ENCODE measurements at places on chromosomes 5 and 9. TPM values are rescaled to one million over a fixed set of nuclear protein-coding genes. Genes with fewer than 3 reads are reported as not detected.
A peak's percentile ranks its signal among the peaks of the same experiment; 100 is the strongest.

DNA sequence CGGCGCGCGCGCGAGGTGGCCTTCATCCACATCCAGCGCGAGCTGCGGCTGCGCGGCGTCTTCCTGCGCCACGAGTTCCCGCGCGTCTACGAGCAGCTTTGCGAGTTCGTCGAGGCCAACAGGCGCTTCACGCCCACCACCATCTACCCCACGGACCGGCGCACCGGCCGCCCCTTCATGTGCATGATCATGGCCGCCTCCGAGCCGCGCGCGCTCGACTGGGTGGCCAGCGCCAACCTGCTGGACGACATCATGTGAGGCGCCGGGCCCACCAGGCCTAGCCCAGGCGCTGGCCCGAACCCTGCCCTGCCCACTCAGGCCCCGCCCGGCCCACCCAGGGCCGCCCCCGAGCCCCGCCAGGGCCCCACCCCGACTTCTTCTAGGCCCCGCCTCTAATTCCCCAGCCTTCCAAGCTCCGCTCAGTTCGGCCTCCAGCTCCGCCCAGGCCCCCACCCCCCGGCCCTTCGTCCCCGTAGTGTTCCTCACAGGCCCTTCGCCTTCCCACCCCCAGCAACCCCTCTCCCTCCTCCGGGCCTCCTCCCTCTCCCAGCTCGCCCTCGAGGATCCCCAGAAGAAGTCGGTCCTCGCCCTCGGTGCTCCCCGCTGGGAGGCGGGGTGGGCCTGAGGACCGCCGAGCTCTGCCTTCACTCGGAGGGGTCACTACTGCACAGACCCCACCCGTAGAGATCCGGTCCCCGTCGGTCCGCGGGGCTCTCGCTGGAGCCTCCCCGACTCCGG, 2.0 kb upstream of the PHPT1 start:
- peak overlapping the region; percentile 93 for H3K4me3 ChIP-seq
- DNase-seq: peak; percentile 95
- H3K4me1 ChIP-seq: peaks cover 8% of the 10 kb centered on the region
- peaks cover 10% of the 10 kb centered on the region for H3K36me3 ChIP-seq
- H3K27ac ChIP-seq: peak overlapping the region; percentile 89
- no peaks in the 10 kb centered on the region for H3K27me3 ChIP-seq

- no peak for DNase-seq
- H3K27ac ChIP-seq: no peak overlapping the region
- H3K36me3 ChIP-seq: peaks cover 19% of the 10 kb centered on the region
- H3K4me3 ChIP-seq: no peak overlapping the region
Measured at GRCh38 chr5:131384616-131385214, 120.9 kb downstream of the CDC42SE2 start.

DNA sequence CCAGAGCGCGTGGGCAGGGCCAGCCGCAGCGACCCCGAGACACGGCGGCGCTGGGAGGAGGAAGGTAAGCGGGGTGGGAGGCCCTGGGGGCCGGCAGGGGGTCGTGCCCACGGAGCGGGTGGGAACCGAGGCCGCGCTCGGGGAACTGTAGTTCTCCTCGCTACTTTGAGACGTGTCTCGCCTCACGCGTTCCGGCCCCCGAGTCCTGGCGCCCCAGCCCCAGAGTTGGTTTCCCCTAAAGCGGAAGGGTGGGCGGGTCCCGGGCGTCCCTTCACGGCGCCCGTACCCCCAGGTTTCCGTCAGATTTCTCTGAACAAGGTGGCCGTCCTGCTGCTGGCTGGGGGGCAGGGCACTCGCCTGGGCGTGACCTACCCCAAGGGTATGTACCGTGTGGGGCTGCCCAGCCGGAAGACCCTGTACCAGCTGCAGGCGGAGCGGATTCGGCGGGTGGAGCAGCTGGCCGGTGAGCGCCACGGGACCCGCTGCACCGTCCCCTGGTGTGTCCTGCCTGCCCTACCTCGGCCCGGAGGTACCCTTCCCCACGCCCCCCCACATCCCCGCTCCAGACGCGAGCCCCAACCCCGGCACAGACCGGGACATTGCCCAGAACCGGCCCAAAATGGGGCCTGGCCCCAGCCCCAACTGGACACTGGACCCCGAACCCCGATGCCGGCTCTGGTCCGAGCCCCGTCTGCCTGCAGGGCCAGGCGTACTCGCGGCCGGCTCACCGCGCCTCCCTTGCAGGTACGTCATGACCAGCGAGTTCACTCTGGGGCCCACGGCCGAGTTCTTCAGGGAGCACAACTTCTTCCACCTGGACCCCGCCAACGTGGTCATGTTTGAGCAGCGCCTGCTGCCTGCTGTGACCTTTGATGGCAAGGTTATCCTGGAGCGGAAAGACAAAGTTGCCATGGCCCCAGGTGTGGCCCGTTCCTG, 709 bp downstream of the UAP1L1 start:
- H3K27me3 ChIP-seq: peaks cover 37% of the 10 kb centered on the region
- H3K27ac ChIP-seq: no peak overlapping the region
- no peaks in the 10 kb centered on the region for H3K4me1 ChIP-seq
- H3K4me3 ChIP-seq: peak overlapping the region; percentile 56
- peak; percentile 65 for DNase-seq
- no peaks in the 10 kb centered on the region for H3K36me3 ChIP-seq

DNA sequence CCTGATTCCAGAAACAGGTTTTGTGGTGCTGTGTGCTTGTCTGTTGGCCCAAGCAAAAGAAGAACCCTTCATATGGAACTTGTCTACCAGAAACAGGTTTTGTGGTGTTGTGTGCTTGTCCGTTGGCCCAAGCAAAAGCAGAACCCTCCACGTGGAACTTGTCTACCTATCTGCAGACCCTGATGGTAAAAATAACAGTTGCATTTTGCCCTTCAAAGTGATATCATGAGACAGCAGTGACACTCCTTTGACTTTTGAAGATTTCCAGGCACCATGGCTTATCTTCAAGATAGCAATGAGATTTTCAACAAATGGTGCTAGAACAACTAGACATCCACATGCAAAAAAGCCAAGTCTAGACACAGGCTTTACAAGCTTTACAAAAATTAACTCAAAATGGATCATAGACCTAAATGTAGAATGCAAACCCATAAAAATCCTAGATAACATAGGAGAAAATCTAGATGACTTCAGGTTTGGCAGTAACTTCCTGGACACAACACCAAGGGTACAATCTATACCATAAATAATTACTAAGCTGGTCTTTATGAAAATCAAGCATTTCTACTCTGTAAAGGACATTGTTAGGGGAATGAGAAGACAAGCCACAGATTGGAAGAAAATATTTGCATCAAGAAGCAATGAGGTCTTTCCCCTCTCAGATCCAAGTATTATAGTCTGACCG, 16.8 kb downstream of the MACROH2A1 start:
- H3K4me3 ChIP-seq: no peak overlapping the region
- no peak overlapping the region for H3K27ac ChIP-seq

Gene DNM1
- total RNA-seq: 55.8 TPM

DNA sequence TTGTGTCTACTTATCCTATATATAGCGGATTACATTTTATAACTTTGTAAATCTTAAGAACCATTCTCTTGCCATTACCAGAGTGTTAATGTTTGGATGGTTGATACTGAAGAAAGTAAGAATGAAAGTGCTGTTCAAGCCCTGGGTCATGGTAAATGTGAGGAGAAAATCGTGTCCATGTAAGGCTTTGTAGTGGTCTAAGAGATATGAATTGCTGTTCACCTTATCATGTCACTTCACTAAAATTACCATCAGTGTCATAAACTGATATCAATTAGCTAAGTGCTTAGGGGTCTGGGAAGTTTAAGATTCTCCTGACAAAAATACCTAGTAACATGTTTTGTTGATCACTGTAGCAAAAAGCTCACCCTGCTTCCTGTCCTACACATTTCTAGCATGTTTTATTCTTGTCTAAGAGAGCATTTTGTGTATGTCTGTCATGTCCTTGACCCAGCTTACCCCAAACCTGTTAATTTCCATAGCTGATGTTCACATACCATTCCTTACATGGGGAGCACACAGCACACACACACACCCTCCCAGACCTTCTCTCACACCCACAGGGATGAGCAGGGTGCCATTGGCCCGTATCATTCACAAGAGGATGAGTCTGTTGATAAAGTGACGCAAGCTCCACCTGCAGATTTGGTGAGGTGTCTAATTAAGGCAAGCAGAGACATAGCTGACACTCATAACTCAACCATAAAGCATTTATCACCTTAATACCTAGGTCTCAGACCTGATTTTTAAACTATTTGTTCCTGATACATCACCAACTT, 125.1 kb upstream of the PAM start:
- H3K4me1 ChIP-seq: no peaks in the 10 kb centered on the region
- DNase-seq: no peak
- H3K36me3 ChIP-seq: no peaks in the 10 kb centered on the region
- H3K27ac ChIP-seq: no peak overlapping the region

GRCh38 chr9:37174247-37174646, 53.9 kb downstream of the ZCCHC7 start:
- no peak overlapping the region for H3K27ac ChIP-seq
- no peaks in the 10 kb centered on the region for H3K4me1 ChIP-seq
- no peaks in the 10 kb centered on the region for H3K36me3 ChIP-seq
- no peak for DNase-seq
- H3K27me3 ChIP-seq: no peaks in the 10 kb centered on the region
- H3K4me3 ChIP-seq: no peak overlapping the region

DNA sequence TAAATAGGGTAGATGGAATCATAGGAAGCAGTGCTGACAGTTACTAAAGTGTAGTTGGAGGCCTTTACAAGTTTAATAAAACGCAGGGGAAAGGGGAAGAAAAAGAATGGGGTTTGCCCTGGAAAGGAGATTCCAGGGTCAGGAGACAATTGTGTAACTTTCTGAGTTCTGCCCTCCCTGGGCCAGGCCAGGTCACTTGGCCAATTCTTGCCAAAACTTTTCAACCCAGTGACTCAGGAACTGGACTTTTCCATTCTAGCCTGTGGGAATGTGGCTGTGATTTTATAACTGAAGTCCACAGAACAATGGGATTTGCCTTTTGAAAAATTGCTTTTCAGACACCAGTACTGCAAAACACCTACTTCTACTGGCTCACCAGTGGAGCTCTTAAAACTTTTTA, 289.8 kb upstream of the ANKRD55 start:
- no peaks in the 10 kb centered on the region for H3K27me3 ChIP-seq
- no peaks in the 10 kb centered on the region for H3K36me3 ChIP-seq
- peaks cover 8% of the 10 kb centered on the region for H3K4me1 ChIP-seq
- H3K4me3 ChIP-seq: no peak overlapping the region
- DNase-seq: no peak
- no peak overlapping the region for H3K27ac ChIP-seq

Gene ARL14EPL
- not detected for total RNA-seq

- H3K4me3 ChIP-seq: no peak overlapping the region
- DNase-seq: peak; percentile 88
- H3K36me3 ChIP-seq: peaks cover 19% of the 10 kb centered on the region
- no peak overlapping the region for H3K27ac ChIP-seq
Measured at GRCh38 chr9:133060417-133060841, 1.4 kb upstream of the CEL start.

GRCh38 chr9:99125446-99125845, 20.5 kb downstream of the TGFBR1 start:
- no peaks in the 10 kb centered on the region for H3K27me3 ChIP-seq
- H3K4me3 ChIP-seq: no peak overlapping the region
- H3K4me1 ChIP-seq: no peaks in the 10 kb centered on the region
- H3K27ac ChIP-seq: no peak overlapping the region
- DNase-seq: no peak
- peaks cover 14% of the 10 kb centered on the region for H3K36me3 ChIP-seq
